ENCODE measurements at places on chromosomes 1 and 21.

GRCh38 chr1:168945870-168946269 is 160.6 kb upstream of the ATP1B1 start:
- DNase-seq, result no peak

DNA sequence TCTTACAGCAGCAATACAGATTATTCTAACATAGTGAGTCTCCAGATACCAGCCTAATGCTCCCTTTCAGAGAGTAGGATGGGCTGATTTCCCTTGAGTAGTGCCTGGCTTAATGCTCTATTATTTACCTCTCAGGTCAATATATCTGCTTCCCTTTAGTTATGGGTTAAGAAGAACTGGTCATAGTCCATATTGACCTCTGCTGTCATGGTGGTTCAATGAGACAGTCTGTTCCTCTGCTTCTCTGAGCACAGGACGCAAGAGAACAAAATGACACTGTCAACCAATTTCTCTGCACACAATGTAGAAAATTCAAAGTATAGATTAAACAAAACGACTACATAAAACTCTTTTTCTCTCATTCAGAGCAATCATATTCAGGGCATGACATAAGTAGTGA is 2.9 kb downstream of the MRAP start:
- no peak for DNase-seq

DNA sequence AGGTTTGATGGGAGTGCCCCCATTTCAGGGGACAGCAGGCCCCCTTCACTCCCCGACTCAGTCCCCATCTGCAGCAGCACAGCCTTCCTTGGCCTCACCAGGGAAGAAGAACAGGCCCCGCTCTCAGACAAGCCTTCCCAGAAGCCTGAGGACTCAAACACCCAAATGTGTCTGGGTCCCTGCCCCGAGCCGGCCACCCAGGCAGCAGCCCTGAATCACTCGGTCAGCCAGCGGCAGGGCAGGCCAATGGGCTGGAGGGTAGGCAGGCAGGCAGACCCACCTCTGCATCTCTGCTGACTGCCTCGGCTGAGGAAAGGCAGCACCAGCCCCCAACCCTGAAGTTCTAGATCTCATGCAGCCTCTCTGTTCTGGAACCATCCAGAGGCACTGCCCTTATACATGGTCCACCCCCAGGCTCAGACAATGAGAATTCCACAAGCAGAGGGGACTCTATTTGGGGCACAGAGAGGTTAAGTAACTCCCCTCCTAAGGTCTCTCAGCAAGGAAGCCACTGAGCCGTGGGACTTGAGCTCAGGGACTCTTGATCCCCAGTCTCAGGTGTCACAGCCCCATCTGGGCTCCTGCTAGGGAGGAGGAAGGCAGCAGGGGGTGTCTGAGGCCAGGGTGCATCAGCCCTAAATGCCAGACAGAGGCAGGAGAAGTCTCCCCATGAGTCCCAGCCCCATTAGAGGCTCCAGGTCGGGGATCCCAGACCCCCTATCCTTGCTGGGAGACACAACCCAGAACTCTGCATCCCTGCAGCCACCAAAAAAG is 33.2 kb upstream of the RUNX3 start:
- no peak for DNase-seq

- no peak for DNase-seq
These were observed 20.0 kb upstream of the MAPKAPK2 start for GRCh38 chr1:206664740-206665139.

DNA sequence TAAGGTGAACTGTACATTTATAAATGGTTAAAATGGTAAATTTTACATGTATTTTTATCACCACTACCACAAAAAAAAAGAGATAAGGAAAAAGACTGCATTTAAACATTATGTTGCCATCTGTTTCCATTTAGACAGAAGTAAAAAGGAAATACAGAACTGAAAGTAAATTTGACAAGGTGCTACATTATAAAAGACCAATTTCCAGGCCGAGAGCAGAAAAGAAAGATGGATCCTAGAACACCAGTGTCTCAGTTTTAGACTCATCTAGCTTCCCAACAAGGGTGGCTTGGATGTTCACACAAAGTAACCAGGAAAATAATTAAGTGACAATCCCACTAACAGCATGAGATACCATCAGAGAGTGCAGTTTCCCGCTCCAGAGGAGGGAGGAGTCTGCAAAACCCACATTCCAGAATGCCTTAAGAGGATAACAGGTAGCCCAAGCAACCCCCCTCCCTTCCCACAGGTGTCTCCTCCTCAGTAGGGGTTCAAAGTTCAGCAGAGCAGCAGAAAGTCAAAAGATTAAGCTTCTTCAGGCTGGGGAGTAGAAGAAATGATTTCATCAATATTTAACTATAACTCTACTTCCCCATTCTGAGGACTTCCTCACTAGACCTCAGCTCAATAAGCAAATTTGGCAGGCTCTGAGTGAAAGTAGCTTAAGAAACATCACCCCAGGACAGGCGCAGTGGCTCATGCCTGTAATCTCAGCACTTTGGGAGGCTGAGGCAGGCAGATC is 11.8 kb downstream of the TPM3 start:
- DNase-seq, result no peak

All from RWPE1 (cell line).